ENCODE measurements at places on chromosomes 7 and 10.

DNA sequence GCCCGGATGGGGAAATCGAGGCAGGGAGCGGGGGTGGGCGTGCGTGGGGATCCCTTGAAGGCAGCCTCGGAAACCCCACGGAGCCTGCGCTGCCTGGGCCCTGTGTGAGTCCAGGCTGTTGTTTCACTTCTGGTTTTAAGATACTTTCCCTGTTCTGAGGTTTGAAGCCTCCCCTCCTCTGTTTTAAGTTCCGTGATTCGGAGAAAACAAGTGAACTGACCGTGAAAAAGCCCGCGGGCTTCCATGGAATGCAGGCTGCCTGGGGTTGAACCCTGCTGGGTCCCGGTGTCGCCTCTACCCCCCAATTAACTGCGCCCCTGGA, 401 bp downstream of the LRRC27 start:
- DNase-seq = no peak

DNA sequence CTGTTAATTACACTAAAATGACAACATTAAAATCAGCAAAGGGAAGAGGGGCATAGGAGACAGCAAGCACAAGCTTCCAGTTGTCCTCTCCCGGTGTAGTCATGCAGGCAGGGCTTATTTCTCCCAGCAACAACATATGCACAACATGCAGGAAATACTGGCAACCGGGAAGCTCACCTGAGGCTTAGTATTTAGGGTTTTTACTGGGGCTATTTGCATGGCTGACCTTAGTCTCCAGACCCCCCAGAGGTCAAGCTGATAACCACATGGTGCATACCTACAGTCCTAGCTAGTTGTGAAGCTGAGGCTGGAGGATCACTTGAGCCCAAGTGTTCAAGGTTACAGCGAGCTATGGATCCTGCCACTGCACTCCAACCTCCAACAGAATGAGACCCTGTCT, 12.8 kb upstream of the JMJD1C start:
- DNase-seq = no peak

DNA sequence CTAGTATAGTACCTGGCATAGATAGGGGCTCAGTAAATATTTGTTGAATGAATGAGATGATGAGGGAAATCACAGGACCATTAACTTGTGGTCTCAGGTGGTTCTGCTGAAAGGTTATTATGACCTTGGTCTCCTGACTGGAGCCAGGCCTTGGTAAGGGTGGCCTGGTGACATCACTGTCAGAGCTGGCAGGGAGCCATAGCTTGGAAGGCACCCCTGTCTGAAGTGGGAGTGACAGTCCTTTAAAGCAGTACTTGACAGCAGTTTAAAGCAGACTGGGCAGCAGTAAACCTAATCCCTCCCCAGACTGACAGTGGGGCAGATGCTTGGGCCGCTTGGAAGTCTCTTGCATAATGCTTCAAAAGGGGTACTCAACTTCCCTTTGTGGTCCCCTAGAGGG, 13.4 kb downstream of the DPCD start:
- DNase-seq = no peak

- no peak for DNase-seq
These were observed 115.4 kb downstream of the ARID5B start for GRCh38 chr10:62016623-62017490.

- DNase-seq = no peak
These were observed 169.2 kb downstream of the SUGCT start for GRCh38 chr7:40303996-40304395.

DNA sequence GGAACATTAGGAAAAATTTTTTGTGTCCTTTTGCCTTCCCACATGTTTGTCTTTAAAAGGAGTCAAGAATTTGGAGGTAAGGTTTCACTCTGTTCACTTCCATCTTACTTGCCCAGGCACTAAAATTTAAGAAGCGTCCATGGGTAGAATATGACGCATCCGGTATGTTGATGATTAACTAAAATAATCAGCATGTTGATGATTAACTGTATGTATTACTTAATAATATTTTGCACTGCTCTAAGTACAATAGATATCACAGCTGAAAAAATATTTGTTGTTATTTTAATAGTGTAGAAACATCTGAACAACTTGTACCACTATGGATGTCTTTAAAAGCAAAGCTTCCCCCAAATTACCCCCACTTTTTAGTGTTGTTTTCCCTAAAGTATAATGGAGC, 11.5 kb downstream of the ANKRD22 start:
- no peak for DNase-seq

DNA sequence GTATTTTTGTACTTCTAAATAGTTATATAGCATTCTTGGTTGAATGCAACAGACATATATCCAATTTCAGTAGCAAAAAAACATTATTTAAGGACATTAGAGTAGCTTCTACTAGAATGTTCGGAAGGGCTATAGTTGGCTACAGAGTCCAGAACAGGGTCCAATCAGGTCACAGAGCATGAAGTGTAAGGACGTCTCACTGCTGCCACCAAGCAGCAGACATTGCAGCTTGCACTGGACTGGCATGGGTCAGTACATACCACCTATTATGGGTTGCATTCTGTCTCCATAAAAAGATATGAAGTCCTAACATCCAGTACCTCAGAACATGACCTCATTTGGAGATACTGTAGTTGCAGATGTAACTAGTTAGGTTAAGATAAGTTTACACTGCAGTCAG, 87.3 kb downstream of the LHFPL3 start:
- no peak for DNase-seq

DNA sequence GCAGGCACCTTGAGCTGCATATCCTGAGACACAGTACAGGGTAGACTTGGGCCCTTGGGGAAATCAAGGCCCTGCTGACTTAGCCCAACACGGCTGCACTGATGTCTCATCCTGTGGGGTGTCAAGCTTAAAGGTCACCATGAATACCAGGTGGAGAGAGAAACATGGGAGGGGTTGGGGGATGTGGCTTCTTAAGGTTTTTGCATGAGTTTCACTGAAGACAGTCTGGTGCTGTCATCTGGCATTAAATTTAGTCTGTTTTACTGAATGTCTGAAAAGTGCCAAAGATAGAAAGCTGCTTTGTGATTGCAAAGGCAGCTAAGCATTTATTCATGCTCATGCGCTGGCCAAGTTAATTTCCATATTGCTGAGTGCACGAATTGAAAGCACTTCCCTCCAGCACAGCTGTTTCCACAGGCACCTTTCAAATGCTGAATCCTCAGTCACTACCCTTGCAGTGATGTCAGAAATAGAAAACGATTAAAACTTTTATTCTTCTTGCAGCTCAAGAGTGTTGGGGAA, 102.1 kb downstream of the OSBPL3 start:
- DNase-seq = peak; percentile 14

- no peak for DNase-seq
These were observed 18.0 kb downstream of the SLC25A13 start for GRCh38 chr7:96303686-96304443.

DNA sequence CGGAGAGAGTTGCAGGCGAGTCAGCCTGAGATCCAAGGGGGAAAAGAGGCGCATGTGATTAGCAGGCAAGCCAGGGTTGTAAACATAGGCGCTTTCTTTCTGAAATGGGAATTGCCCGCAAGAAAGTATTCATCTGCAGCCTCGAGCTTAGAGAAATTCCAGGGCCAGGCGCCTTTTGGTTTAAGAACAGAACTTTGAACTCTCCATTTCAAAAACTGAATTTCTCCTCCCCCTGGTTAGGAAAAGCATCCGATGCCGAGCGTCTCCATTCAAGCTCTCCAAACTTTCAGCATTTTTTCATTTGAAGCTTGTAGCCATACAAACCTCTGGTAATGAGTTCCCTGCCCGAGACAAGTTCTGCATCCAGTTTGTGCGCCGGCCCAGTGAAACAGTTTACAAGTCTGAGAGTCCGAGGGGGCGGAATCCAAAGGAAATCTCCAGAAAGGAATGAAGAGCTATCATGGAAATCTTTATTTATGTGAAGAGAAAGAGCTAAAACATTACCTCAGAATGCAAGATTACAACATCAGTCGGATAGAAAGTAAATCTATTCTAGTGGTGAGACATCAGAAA, 69.9 kb downstream of the FAM204A start:
- DNase-seq = no peak

GRCh38 chr7:25124465-25125136, 459 bp downstream of the CYCS start:
- no peak for DNase-seq

GRCh38 chr10:60778971-60779796, 906 bp downstream of the CDK1 start:
- no peak for DNase-seq

GRCh38 chr7:144824360-144824759, 11.5 kb downstream of the TPK1 start:
- no peak for DNase-seq

GRCh38 chr7:107597953-107598352, 17.9 kb downstream of the BCAP29 start:
- DNase-seq = no peak

GRCh38 chr7:30838008-30838407, 66.8 kb downstream of the MINDY4 start:
- no peak for DNase-seq

GRCh38 chr10:102411341-102412255, 7.0 kb downstream of the PSD start:
- DNase-seq = no peak

DNA sequence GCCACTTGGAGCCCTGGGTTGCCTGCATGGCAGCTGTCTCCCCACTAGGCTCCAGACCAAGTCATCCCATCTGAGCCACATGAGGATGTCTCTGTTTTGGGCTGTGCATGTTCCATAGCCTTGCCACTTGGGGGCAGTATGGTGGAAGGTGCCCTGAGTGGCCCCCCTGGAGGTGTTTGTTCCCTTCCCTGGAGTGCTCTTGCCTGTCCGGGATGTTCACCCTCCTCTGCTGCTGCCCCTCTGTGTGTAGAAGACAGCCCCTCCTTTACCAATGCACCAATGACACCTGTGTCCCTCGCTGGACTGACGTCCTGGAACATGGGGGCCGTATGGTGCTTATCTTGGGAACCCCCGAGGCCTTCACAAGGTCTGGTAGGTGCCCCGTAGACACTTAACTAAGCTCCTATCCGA, 100.2 kb downstream of the ACTR3B start:
- DNase-seq = no peak

DNA sequence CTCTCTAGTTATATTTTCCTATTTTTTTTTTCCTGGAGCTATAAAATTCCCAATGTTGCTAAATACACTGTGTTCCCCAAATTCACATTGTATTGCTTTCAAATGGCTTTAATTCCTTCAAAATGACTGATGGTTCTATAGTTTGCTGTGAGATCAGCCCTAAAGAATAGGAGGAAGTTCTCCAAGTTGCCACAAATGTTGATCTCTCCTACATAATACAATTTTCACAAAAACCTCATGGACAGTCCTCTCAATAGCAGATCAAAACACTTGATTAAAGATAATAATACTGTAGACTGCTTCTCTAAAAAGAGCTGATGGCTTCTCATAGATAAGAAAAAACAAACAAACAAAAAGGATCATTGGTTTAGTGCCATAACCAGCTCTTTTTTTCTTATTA, 97.8 kb upstream of the CAV2 start:
- DNase-seq = no peak

DNA sequence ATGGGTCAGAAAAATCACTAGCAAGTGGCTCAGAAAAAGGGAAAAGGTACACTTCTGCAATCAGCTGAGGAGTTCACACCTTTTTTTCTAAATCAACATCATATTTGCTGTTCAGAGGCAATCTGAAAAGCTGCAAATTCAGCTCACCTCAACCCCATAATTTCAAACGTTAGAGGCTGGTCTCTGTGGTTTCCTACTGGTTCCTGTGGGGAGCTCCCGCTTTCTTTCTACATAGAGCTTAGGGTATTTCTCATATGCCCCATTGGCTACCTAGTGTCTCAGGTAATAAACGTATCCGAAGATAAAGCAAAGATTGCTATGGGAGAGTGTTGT, 5.2 kb upstream of the ZNF22 start:
- no peak for DNase-seq

DNA sequence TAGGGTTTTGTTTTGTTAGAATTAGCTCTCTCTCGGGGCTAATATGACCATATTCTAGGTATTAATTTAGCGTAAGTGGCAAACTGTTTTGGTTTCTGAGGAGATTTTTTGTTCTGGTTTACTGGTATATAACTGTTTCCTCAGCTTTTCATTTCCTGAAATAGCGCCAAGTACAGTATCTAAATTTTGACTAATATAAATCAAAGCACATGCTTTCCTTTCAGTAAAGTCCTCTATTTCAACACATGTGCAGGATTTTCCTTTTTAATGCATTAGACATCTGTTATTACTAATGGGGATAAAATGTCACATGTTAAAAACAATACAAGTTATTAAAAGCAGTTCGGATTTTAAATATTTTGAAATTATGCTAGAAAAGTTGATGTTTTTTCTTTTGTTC, 11.3 kb downstream of the FERD3L start:
- DNase-seq = no peak

GRCh38 chr7:121797657-121798452, 75.1 kb upstream of the PTPRZ1 start:
- no peak for DNase-seq

DNA sequence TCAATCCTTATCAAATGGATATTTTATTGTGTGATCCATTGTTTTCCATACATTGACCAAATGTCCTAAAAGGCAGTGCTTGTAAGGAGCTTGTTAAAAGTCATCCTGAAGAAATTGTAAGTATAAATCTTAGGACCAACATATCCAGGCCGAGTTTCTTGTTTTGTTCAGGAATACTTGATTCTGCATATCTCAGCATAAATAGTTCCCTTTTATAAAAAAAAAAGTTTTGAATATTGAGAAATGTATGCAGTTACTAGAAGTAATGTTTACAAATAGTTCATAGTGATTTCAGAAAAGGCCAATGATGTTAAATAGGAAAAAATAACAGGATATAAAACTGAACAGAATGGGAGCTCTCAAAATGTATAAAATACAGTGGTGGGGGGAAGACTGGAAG, 6.6 kb downstream of the GRID1 start:
- DNase-seq = no peak

DNA sequence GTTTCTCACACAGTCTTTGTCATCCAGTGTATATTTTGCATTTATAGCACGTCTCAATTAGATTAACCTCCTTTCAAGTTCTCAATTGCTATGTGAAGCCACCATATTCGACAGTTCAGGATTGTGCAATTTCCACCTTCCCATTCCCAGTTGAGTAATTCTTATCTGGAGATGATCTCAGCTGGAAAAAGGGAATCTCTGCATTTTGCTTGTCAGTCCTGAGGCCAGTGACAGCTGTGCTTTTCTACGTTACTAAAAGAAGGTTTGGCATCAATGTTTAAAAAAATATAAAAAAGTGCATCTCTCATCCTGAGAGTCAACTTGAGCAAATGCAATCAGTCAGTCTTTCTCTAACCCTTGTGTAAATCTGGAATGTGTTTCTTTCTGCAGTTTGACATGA, 247.7 kb downstream of the PRKG1 start:
- no peak for DNase-seq
